LNCaP clone FGC (cell line): ENCODE measurements at places on chromosomes 11 and 22.

- no peak for DNase-seq
Observed at GRCh38 chr11:75145972-75146519, 4.9 kb upstream of the SLCO2B1 start.

DNA sequence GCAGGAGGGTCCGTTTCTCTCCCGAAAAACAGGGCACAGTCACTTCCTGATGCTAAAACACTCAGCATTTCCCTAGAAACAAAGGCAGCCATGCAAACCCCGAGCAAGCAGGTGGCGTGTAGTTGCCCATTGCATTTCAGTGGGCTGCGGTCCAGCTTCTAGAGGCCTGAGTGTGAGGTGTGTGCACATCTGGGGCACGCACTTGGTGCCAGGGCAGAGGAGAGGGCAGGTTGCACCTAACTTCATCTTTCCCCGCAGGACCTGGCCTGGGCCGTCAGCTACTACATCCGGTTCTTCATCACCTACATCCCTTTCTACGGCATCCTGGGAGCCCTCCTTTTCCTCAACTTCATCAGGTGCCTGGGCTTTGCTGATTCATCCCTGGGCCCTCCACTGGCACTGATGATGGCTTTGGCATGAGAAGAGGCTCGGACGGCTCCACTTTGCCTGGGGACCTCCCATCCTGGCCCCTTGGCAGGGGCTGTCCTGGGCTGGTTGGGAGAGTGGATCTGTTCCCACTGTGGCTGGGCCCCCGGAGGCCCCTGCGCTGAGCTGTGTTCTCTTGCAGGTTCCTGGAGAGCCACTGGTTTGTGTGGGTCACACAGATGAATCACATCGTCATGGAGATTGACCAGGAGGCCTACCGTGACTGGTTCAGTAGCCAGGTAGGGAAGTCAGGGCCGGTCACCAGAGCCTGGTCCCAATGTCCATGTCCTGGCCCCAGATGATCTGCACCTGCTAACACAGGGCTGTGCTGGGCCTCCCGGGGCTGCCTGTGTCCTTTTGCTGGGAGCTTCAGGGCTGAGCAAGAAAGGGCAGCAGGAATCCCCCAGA is 28.4 kb downstream of the FADS3 start:
- no peak for DNase-seq

GRCh38 chr11:66324664-66325063 is 7.8 kb upstream of the CD248 start:
- DNase-seq, result no peak

- no peak for DNase-seq
Observed at GRCh38 chr22:36762687-36763260, 13.1 kb downstream of the IFT27 start.

DNA sequence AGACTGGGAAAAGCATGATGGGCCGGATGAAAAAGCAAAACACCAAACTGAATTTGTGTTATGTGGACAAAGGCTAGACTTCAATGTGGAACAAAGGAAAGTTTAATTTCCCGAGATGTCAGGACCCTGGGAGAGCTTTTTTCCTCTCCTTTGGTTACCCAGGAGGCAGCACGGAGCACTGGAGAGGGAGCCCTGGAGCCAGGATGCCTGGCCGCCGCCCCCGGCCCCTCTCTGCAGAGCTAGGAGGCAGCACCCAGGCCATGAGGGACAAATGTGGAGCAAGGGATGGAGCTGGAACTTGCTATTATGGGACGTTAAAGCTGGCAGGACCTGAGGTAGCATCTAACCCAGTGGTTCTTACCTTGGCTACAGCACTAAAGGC is 108.9 kb downstream of the MORC2 start:
- no peak for DNase-seq

GRCh38 chr22:40181323-40181722 is 3.6 kb downstream of the TNRC6B start:
- no peak for DNase-seq

- DNase-seq, result no peak
Observed at GRCh38 chr22:22789233-22789921, 98.2 kb upstream of the IGLL5 start.

GRCh38 chr11:112163875-112164685 is at the start of gene IL18:
Gene IL18, minus strand, starts transcription at chr11:112164094. Its CDS starts 9,041 bp downstream, at chr11:112155053.
- no peak for DNase-seq

GRCh38 chr22:20494978-20495860 is at the start of gene KLHL22:
Gene KLHL22, minus strand, starts transcription at chr22:20495795. Its CDS starts 6,584 bp downstream, at chr22:20489211.
- no peak for DNase-seq

DNA sequence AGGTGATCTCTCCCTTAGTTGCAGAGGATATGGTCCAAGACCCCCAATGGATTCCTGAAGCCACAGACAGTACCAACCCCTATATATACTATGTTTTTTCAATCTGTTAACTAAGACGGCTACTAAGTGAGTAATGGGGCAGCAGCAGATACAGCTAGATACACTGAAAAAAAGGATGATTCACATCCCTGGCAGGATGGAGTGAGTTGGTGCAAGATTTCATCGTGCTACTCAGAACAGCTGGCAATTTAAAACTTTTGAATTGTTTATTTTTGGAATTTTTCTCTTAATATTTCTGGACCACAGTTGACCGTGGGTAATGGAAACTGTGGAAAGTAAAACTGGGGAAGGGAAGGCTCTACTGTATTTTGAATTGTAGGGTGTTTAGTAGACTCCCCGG is 17.0 kb upstream of the TMEM218 start:
- no peak for DNase-seq

DNA sequence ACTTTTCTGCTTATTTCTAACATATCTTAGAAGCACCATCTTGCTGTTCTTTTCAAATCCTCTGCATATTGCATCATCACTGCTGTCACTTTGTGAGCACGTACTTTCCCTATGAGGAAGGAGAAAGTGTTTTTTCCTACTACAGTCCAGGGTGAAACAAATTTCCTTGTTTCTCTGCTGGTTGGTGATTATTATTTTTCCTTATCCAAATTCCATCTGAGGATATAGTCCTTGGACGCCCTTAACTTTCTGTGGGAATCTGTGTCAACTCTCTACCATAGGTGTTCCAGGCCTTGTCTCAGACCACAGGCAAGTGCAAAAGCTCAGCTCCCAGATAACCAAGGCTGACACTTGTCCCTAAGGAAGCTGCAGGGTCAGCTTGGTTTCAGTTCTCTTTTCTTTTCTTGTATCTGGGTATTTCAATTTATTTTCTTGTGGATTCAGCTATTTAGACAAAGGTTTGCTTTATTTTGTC is 29.4 kb upstream of the LYVE1 start:
- DNase-seq, result no peak
